ENCODE measurements at places on chromosomes 7 and 10.

- no peak for DNase-seq
Measured at GRCh38 chr7:9498303-9498702, 1064.9 kb downstream of the NXPH1 start.

GRCh38 chr7:155755026-155755425 is 57.2 kb downstream of the SHH start:
- DNase-seq = no peak

GRCh38 chr7:109834851-109835250 is 1256.1 kb upstream of the LRRN3 start:
- no peak for DNase-seq

DNA sequence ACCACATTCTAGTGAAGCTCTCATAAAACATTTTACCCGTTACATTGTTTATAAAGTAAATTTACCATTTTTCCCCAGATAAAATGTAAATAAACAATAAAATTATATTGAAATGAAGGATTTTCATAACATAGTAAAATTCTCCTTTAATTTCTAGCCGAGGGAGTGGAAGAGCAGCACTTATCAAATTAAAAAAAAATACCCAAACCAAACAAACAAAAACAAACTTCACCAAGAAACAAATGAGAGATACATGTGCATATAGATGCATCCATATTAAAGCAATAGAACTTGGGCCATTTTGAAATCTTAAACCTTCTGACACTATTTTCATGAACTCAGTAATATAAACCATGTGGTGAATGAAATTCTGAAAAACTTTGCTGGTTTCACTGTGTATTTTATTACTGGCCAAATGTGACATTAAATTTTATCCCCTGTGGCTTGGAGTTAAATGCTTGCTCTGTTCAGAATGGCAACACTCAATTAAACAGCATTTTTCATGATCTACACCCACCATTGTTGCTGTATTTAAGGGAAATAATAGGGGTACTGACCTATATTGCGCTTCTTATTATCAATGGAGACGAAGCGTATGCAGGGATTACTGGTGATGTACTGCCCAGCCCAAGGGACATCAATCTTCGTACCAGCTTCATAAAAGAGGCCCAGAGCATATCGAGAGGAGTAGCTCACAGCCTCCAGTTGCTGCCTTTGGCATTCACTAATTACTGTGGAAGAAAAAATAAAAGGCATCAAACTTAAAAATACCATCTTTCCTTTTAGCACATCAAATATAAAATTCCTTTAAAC is 220.9 kb downstream of the RNLS start:
- no peak for DNase-seq

DNA sequence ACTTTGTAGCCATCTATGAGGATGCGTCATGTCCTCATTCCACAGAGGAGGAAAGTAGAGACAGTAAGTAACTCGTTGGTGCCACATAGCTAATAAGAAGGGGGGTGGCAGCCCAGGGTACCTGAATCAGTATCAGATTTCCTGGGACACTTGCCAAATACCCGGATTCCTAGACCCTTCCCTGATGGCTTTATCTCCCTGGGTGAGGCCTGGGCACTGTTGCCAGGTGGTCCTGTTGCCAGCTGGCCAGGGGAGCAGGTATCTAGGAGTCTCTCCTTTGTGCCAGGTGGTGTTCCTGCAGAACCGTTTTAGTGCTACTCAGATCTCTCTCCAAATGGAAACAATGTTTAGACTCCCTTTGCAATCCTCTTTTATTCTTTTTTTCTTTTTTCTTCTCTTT is 12.7 kb downstream of the SLC29A3 start:
- no peak for DNase-seq

DNA sequence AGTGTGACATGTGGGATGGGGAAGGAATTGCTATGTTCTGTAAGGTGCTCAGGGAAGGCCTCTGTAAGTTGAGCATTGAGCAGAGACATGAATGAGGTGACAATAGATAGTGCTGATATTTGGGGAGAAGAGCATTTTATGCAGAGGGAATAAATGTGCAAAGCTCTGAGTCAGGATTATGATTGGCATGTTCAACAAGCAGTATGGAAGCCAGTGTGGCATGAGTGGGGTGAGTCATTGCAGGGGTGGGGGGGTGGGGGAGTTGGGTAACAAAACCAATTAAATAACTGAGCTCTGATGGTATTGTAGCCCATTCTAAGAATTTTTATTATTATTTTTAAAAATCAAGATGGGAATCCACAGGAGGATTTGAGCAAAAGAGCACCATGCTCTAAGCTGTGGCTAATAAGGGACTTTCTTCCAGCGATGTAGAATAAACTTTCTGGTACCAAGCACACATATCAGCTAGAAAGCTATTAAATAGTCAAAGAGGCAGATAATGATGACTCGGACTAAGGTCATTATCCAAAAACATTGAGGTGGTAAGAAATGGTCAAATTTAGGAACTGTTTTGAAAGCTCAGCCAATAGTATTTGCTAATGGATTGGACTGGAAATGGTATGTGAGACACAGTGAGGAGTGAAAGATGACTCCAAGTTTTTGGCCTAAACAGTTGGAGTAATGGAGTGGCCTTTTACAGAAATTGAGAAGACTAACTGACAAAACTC is 96.4 kb downstream of the PRKG1 start:
- DNase-seq = no peak

All from CD4-positive, alpha-beta T cell treated with Interleukin-17A for 4 hours (primary cell).